ENCODE measurements at places on chromosomes 6 and 20. TPM values are rescaled to one million over a fixed set of nuclear protein-coding genes. Genes with fewer than 3 reads are reported as not detected.

Gene SLC17A3
- total RNA-seq: not detected

Gene MAFB
- 0.39 TPM for total RNA-seq

Gene LAMA5
- 74.3 TPM for total RNA-seq

Gene HLA-DRA
- not detected for total RNA-seq

Gene ZNF334
- total RNA-seq: 1.8 TPM

Gene FAM162B
- total RNA-seq: 31.2 TPM

Gene XKR7
- not detected for total RNA-seq

Gene TBX18
- 7.0 TPM for total RNA-seq

Gene HTR1E
- not detected for total RNA-seq

Gene CTCFL
- total RNA-seq: not detected

Gene EYA2
- 0.24 TPM for total RNA-seq

Gene TCF21
- total RNA-seq: 119 TPM

Gene C6orf120
- 46.2 TPM for total RNA-seq

Gene PLEKHG1
- 2.7 TPM for total RNA-seq

Gene SLC24A3
- total RNA-seq: 0.64 TPM

Gene HIVEP2
- 10.7 TPM for total RNA-seq

Gene MARCKS
- 121 TPM for total RNA-seq

Gene VIP
- total RNA-seq: not detected

Gene PSORS1C2
- total RNA-seq: not detected
